ENCODE measurements at places on chromosomes 2 and 18.

GRCh38 chr18:76981396-76981968 lies 151.1 kb downstream of the MBP start:
- DNase-seq = no peak

- DNase-seq = no peak
These were observed 466.0 kb downstream of the PTH2R start for GRCh38 chr2:208872591-208872990.

DNA sequence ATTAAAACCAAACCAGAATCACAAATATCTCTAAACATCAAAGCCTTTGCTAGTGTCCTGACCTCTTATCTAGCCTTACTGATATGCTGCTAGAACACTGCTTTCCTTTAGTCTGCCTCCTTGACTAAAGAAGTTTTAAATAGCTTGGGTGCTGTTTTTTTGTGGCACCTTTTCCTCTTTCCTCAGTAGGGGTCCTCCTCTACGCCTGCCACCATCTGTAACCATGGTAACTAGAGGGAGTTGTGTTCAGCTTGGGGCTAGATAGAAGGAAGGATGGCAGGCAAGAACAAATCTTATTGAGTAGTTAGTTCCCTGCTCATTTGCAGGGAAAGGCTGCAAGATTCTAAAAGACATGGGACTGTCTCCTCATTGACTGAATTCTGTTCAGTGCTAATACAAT lies 86.0 kb downstream of the TAF4B start:
- DNase-seq = no peak

DNA sequence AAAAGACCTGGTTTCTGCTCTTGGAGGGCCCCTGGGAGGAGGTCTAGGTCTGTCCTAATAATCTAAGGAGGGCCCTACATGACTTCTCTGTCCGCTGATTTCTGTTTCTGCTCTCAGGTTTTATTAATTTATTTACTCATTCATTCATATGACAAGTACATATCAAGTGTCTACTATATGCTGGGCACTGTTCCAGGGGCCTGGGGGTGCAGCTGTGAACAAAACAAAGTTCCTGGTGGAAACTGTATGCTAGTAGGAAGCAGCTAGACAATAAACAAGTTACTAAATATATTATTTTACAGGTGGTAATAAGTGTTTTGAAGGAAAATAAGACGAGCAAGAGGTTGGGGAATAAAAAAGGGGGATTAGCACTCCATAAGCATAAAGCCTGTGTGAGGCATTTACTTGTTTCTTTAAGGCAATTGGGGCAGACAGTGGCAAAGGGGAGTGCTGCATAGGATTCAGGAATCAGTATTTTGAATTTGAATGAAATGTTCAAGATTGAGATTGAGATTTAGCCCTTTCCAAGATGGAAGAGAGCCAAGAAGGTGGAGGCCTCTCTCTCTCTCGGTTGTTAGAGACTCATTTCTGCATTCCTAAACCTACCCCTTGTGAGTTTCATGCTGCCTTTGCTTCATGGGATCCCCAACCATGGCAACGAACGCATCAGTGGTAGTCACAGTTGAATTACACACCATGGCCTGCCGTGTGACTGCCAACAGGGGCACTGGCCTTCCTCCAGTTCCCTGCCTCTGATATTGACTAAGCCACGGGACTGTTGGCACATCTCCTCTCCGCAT lies 28.3 kb downstream of the DRC1 start:
- DNase-seq = no peak

- DNase-seq = no peak
These were observed 27.1 kb upstream of the TFPI start for GRCh38 chr2:187581125-187581896.

DNA sequence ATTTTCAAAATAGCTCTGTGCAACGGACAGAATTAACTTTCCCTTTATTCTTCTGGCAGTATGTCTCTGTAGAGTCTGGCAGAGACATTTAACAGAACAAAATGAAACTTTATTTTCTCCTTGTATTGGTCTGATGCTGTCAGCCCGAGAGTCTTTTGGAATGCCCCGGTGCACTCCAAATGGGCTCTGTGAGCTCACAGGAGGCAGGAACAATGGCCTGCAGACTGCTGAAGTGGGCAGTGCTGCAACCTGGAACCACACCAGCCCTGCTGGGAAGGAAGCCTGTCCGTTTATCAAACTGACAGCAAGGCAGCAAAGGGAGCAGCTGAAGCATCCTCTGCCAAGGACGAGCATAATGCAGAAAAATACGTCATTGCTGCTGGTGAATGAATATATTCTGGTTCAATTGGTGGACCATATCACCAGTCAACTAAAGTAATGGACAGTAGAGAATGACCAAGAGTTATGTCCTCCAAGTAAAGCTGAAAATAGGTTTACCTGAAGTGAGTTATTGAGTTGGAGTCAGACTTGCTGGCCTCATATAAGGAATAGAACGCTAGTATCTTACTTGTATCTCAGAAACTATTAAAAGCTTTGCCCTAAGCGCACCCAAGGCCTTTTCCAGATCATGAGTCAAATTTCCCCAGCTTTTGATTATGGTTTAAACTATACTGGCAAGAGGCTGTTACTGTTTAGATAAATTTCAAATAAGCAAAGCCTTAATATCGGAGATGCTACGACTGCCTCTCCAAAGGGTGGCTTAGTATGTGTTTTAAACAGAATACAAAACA lies 207.6 kb upstream of the TANK start:
- no peak for DNase-seq

DNA sequence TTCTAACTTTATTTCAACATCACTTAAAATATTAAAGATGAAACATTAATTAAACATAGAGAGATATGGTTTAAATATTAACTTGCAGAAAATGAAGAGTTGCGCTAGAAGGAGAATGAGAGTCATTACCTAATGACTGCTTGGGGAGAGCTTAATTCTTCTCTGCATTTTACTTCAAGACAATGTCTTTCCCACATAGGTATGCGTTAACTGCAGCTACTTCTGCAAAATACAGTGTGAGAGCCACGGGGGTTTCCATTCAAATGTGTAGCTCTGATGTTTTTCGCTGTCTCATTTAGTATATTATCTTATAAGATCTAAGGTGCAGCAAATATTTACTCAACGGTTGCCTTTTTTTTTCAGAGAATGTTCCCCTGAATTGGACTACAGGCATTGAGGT lies 126.7 kb downstream of the TMX3 start:
- no peak for DNase-seq

- DNase-seq = no peak
These were observed 879.8 kb upstream of the PIK3C3 start for GRCh38 chr18:41075212-41075611.

- no peak for DNase-seq
These were observed 77.9 kb downstream of the EML6 start for GRCh38 chr2:54801352-54801751.

DNA sequence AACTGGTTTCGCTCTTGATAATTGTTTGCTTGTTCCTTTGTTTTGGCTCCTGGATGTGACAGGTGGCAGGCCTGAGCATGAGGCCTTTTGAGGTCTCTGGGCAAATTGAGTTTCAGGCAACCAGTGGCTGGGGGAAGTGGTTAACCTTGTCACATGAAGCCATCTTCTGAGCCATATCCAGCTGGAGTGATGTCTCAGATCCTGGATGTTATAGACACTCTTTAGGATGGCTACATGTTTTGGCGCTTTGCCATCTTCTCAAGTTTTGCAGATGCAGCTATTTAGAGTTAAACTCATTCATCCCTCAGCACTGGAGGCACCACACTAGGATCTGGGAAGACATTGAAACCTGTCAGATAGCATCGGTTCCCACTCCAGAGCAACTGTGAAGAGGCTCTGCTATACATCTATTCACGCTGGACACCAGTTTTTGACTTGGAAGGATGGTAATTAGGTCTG lies 25.3 kb upstream of the TACR1 start:
- DNase-seq = no peak

DNA sequence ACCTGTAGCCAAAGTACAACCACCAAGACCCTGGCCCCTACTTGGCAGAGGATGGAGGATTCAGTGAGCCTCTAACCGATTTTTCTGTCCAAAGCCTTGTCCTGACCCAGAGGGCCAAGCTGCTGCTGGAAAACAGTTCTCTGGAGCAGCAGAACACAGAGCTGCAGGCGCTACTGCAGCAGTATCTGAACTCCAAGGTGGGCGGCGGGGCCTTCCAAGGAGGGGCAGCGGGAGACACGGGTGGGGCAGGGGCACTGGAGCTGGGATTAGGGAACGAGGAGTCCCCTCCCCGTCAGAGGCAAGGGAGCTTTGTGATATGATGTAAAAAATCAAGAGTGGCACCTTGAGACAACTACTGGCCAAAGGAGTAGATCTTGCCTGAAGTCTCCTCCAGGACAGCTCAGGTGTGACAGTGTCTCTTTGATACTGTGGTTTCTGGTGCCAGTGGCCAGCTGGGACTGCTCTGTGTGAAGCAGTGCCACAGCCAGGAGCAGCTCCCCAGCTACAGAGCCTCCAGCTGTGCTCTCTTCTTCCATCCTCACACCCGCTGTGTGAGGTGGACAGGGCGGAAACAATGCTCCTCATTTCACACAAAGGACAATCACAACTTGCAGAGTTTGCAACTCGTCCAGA lies 22.8 kb downstream of the OTOF start:
- DNase-seq = no peak

- no peak for DNase-seq
These were observed 1355.5 kb downstream of the SUCLG1 start for GRCh38 chr2:83103613-83104012.
